ENCODE measurements at places on chromosomes 2 and 18.

DNA sequence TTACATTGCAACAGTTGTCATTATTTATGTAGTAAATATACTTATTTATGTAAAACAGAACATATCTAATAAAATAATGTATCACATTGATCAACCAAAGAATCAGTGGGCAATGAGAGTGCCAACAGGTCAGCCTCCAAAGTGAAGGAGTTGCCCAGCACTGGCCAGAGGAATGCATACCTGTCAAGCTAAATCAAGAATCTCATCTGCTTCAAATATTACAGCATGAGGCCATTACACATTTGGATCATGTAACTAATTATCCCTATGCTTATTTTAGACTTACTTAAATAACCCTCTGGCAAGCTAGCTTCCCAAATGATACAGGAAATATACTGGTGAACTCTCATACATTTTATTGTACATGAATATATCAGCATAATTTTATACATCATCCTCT, 1211.7 kb upstream of the ACVR2A start:
- DNase-seq, result no peak

GRCh38 chr2:43566461-43566729, 29.4 kb downstream of the THADA start:
- no peak for DNase-seq

DNA sequence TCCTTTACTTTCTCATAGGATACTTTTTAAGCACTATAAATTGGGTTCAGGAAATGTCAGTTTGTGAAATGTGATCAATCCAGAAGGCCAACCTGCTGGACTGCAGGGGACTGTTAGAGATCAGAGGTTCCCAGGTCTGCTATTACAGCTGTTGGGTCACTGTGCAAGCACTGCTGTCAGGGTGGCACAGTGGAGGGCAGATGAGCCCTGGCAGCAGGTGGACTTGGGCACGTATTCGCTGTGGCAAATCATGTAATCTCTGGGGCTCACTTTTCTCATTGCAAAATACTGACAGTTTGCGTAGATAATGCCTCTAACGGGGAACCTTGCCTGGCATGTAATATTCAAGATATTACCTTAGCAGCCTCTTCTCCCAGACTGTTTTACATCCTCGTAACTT, 18.1 kb downstream of the RAB31 start:
- no peak for DNase-seq

- DNase-seq, result peak; percentile 84
These were observed 24.8 kb downstream of the GALM start for GRCh38 chr2:38690499-38691420.

DNA sequence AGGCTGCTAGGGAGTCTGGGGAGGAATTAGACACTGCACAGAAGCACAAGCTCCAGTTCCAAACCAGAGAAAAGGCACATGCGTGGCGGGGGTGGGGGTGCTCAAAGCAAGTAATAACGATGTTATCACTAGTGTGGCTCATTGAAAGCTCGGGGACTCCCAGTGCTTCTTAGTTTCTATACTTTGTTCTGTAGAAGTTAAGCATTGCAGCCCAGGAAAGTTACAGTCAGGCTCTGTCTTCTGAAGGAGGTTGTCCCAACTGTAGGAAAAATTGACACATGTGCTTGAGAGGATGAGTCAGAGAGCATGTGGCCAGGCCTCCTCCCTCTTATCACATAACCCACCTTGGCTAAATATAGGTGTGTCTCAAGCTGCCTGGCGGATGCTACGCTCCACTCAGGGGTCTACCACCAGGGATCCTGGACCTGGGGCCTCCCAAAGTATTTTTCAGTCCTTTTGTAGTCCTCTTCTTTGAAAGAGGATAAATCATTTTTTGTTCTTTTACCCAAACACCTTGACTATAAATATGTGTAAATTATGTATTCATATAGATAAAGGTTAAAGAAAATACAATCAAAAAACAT, 3.8 kb downstream of the GALNT5 start:
- peak; percentile 87 for DNase-seq

GRCh38 chr2:19674051-19675002, 227.5 kb downstream of the TTC32 start:
- no peak for DNase-seq

DNA sequence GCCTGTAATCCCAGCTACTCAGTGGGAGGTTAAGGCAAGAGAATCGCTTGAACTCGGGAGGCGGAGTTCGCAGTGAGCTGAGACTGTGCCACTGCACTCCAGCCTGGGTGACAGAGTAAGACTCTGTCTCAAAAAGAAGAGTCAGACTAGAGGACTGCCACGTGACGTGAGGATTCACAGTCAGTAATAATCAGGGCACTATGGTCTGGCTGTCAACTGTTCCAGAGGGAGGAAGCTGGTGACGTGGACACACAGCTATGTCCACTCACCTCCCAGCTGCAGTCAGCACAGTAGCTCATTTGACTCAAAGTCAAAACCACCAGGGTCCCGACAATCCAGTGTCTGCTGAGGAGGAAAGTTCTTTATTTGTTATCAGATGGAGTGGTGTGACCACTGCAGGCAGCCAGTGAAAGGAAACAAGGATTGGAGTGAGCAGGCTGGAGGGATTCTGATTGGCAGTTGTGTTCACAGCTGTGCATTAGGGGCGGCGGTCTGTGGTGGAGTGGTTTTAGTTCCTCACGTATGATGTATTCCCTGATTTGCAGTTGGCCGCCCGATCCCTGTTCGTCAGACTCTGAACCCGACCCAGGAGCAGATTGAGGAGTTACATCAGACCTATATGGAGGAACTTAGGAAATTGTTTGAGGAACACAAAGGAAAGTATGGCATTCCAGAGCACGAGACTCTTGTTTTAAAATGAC, 37.9 kb downstream of the MOGAT1 start:
- DNase-seq, result peak; percentile 96

- no peak for DNase-seq
These were observed 857.4 kb upstream of the CDH2 start for GRCh38 chr18:29034113-29034856.

DNA sequence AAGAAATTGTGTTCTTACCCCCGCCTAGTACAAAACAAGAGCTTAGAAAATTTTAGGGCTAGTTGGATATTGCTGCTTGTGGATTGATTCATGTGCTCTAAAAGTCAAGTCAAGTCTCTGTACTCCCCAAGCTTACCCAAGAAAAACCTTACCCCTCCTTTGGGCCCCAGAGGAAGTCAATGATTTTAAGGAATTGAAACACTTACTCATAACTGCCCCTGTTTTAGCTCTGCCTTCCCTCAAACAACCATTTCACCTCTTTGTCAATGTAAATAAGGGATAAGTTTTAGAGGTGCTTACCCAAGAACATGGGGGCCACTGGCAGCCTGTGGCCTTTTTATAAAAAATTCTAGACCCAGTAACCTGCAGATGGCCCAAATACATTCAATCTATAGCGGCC, 136.6 kb upstream of the RMP24 start:
- DNase-seq, result no peak

DNA sequence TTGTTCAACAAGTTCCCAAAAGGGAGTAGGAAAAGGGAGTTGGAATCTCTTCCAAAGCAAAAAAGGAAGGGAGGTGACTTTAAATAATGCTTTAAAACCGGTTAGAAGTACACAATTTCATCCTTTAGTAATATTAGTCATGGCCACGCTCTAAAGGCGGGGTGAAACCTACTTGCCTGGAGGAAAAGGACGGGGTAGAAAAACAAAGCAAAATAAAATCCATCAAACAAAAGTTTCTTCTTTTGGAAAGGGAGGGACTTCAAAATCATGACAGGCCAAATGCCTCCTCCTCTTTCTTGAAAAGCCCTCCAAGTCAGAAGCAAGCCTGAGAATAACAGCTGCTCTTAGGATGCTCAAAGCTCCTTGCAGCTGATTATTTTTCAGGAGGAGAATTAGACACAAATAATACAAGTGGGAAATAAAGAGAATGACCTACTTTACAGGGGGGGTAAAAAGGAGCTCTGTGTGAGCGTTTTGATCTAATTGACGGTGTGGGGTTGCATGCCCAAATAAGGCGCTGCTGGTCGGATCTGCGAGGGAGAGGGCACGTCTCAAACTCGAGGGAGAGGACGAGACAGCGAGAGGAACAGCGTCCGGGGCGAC, 1.8 kb upstream of the NPAS2 start:
- no peak for DNase-seq

DNA sequence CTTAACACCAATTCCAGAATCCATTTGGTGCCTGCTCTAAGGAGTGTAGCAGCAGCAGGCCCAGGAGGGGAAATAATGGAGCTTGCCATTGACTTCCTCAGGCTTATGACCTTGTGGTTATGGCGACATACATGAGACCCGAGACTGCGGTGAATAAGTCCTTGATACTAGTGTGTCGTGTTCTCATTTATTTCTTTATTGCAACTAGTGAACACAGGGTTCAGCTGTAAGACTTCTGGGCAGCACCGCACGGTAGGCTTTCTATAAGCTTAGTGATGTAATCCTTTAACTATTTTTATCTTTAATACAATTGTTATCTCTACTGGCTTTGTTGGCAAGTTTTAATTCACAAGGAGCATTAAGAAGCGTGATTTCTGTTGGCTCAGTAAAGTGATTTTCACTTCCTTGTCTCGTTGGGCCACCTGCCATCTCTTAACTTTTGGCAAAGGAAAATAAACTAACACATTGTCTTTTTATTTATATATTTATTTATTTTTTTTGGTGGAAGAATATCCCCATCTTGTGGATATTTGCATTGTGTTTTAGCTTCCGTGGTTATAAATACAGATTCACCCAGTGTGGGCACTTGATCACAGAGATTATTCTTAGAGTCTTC, 139.8 kb downstream of the LTBP1 start:
- no peak for DNase-seq

Measured in DMS53 (cell line).